Suppressor macrophage treated with lipopolysaccharide for 4 hours (primary cell): ENCODE measurements at places on chromosomes 2 and 18.

- DNase-seq: no peak
Measured at GRCh38 chr2:20643060-20643459, 7.8 kb downstream of the HS1BP3 start.

DNA sequence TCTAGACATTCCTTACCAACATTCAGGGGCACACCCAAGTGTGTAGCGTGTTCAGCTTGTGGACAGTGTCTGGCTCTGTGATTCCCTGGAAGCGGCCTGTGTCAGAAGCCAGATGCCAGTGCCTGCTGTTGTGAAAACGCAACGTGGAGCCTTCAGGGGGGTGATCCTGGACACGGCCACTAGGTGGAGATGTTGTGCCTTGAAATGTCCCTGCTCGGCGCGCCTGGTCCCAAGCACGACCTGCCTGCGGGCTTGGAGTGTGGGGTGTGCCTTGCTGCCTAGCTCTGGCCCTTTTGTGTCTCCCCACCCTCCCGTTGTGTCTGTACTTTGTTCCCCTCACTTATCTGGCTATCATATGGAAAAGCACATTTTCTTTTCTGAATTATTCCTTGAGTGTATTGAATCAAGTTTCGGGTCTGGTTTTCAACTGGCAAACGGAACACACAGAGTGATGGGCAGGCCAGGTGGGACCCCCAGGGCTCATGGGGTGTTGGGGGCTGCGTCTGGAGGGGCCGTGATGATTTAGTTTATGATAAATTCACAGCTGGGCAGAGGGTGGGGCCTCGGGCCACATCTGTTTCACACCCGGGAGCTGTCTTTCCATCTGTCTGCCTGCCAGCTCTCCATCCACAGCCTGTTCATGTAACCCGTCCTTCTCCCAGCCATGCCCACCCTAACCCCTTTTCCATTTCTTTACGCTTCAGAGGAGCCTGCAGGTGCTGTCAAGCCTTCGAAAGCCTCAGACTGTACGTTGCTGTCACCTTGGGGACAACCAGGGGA lies 95.5 kb downstream of the DYSF start:
- DNase-seq: peak; percentile 78

DNA sequence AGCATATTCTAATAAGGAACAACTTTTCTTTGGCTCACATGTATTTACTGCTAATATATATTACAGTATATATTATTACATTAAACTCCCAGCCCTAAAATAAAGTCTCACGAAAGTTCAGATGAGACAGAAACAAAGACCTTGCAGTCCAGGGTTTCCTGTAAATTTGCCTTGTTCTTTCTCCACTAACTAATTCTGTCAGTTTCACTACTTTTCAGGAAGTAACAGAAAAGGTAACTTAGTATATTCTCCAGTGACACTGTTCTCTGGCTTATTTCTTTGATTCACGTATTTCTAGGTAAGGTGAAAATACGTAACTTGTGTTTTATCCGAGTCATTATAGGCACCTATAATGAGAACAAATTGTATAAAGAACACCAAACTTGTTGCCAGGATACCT lies 35.2 kb downstream of the HDLBP start:
- DNase-seq: no peak

- DNase-seq: no peak
Measured at GRCh38 chr2:67318993-67319481, 78.1 kb upstream of the ETAA1 start.

- DNase-seq: no peak
Measured at GRCh38 chr2:54100772-54101171, 14.6 kb upstream of the ACYP2 start.

DNA sequence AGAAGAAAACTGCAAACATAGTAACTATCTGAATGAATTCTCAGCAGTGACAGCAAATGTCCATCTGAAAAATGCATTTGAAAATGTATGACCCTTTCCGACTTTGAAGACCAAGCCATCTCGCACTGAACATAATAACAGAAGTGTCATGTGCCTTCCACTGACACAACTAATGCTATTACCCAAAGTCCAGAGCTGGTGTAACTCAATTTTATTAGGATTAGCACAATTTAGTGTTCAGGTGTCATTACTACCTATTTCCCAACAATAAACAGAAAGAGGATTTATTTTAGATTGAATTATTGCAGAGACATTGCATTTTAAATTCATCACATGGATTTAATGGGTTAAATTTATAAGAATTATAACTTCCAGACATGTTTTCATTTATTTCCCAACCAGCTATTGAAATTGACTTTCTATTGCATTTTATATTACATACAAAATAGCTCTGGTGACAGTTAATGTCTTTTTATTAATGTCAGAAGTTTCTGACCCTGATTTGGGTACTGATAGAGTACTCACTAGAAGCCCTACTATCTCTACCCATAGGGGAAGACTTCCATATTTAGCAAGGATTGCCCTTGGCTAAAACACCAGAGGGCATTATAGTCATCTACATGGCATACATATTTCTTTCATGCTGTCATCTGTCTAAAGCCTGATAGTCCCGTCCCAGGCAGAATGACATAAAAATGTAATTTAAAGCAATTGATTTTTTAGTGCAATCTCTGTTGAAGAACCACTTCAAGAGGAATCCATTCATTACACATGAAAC lies 7.0 kb upstream of the STK39 start:
- DNase-seq: no peak

- DNase-seq: no peak
Measured at GRCh38 chr2:231427116-231427515, 31.6 kb downstream of the B3GNT7 start.

DNA sequence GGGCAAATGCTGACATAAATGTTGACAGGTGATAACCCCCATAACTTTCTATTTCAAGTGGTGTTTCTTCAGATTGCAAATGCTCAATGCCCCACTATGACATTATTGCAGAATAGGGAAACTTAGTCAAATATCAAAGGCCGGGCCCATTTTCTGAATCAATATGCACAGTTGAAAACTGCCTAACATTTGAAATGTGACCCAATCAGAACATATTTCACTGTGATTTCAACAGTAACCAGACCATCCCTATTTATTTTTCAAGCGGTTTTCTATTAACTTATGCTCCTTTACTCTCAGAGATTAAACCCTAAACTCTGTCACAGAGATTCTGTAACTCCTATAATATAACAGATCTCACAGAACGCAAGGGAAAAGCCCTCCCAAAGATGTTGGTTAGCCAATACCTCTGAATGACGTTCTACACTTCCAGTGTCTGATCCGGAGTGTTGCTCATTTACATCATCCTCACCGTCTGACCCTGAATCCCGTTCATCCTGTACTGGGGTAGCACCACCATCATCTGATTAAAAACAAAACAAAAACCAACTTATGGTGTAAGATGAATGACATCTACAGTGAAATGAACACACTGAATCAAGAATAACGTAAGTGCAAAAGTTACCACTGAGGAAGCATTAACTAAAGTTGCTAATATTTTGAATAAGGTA lies 2.9 kb downstream of the IWS1 start:
- DNase-seq: peak; percentile 45

- DNase-seq: no peak
Measured at GRCh38 chr2:20620271-20620681, 30.6 kb downstream of the HS1BP3 start.

DNA sequence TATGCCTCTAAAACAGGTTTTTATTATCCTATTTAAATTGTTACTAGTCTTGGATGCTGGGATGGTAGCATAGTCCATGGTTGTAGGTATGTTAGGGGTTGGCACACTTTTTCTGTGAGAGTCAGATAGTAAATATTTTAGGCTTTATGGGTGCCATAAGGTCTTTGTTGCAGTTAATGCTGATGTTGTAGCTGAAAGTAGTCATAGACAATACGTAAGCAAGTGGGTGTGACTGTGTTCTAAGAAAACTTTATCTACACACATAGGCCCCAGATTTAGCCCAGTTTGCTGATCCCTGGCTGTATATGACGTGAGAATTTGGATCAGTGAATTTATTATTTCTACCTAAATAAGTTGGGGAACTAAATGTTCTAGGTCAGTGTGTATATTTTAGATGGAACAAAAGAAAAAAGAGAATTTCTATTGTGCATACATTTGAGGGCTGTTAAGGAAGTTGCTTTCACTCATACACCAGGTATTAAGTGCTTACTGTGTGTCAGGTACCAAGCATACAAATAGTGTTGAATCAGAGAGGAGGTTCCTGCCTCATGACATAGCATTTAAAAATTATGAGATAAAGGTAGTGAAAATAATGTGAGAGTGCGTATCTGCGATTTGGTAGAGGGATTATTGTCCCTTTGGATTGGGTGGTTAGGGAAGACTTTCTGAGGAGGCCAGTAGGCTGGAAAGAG lies 39.4 kb downstream of the AGFG1 start:
- DNase-seq: no peak
